ENCODE measurements at places on chromosomes 3 and 15. TPM values are rescaled to one million over a fixed set of nuclear protein-coding genes. Genes with fewer than 3 reads are reported as not detected.

The ICE2 gene
- total RNA-seq: 24.5 TPM

The LRRK1 gene
- total RNA-seq: 13.7 TPM

The FBXL22 gene
- 0.03 TPM for total RNA-seq

The TRAIP gene
- total RNA-seq: 13.9 TPM

The MITF gene
- total RNA-seq: 1.8 TPM

The ZBBX gene
- not detected for total RNA-seq

The GP9 gene
- not detected for total RNA-seq

The RETNLB gene
- total RNA-seq: not detected

The SLC7A14 gene
- 0.04 TPM for total RNA-seq

The CDCP1 gene
- total RNA-seq: 163 TPM

The ANKRD63 gene
- total RNA-seq: not detected

DNA sequence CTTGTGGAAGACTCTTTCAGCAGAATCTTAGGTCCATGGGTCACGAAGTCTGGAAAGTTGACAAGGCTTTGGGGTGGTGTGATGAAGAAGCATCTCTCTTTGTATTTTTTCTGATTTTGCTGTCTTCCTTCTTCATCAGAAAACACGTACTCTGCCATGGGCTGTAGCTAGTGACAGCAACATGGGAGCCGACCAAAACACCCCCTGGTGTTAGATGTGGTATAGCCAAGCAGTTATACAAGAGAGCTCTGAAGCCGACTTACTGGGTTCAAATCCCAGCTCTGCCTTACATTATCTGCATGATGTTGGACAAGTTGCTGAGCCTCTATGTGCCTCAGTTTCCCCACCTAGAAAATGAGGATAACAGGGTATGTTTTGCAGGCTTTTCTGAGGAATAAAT is 32.9 kb upstream of the LYZL4 start:
- DNase-seq: no peak

DNA sequence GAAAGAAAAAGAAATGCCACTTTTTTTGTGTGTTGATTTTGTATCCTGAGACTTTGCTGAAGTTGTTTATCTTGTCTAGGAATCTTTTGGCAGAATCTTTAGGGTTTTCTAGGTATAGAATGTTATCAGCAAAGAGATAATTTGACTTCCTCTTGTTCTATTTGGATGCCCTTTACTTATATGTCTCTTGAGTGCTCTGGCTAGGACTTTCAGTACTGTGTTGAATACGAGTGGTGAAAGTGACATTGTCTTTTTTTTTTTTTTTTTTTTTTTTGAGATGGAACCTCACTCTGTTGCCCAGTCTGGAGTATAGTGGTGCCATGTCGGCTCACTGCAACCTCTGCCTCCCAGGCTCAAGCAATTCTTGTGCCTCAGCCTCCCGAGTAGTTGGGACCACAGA is 64.7 kb upstream of the NPHP3 start:
- no peak for DNase-seq

DNA sequence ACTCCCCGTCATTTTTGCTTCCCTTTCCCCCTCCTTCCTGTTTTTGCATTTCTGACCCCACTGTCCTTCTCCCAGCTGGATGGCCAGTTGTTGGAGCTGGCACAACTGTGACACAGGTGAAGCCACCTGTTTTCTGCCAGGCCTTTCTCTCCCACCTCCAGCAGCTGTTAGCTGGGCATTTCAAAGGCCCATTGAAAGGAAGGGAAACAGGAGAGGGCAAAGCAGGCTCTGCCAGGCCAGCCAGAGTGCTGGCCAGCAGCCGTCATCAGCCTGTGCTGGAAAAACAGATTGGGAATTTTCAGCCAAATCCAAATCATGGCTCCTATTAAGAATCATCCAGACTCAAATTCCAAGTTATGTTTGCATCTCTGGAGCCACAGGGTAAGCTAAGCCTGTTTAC is 155.2 kb upstream of the C2CD4B start:
- DNase-seq: no peak

GRCh38 chr3:138971766-138972320 is 24.8 kb downstream of the FOXL2NB start:
- no peak for DNase-seq

GRCh38 chr3:105108823-105109222 is 257.9 kb upstream of the ALCAM start:
- DNase-seq: no peak

- DNase-seq: no peak
These were observed 96.3 kb upstream of the ALDH1A3 start for GRCh38 chr15:100783291-100783690.

GRCh38 chr3:185210621-185211142 is 43.2 kb downstream of the EHHADH start:
- no peak for DNase-seq

GRCh38 chr15:78308422-78309032 is 9.1 kb upstream of the SKIC8 start:
- DNase-seq: no peak

DNA sequence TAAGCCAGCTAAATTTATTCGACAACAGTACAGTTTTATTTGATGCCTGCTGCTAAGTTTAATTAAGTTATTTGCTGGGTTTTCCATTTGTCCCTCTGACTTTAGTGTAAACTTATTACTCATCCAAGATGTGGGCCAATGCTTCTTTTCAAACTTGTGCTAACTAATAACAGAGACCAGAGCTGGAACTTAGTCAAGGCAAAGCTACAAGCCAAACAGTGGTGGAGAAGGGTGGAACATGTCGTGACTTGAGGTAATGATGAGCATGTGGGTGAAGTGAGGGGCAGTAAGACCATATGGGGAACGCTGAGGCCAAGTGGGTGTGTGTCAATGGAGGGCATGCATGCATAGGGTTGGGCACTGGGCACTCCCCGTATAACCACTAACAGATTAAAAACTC is 63.9 kb downstream of the NMD3 start:
- DNase-seq: peak; percentile 86

DNA sequence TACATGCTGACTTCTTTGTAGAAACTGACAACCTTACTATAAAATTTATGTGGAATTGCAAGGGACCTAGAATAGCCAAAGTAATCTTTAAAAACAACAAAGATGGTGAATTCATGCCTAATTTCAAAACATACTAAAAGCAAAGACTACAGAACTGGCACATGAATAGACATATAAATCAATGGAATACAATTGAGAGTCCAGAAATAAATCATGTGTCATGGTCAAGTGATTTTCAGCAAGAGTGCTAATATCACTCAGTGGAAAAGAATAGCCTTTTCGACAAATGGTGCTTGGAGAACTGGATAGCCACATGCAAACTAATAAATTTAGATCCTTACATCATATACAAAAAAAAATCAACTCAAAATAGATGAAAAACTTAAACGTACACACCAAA is 8.7 kb downstream of the IMPG2 start:
- no peak for DNase-seq

DNA sequence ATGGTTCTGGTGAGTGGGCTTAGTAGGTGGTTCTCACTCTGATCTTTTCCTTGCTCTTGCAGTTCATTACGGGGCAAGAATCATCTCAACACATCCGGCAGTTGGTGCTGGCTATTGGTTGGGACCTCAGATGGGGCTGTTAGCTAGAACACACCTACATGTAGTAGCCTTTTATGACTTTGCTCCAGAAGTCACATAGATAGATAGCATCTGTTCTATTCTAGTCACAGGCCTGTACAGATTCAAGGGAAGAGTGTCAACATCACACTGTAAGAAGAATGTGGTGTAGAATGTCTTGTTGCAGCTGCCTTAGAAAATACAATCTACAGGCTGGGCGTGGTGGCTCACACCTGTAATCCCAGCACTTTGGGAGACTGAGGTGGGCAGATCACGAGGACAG is 15.1 kb downstream of the RAB5A start:
- DNase-seq: no peak

- DNase-seq: no peak
These were observed 155.6 kb downstream of the LRRC28 start for GRCh38 chr15:99406716-99407487.

DNA sequence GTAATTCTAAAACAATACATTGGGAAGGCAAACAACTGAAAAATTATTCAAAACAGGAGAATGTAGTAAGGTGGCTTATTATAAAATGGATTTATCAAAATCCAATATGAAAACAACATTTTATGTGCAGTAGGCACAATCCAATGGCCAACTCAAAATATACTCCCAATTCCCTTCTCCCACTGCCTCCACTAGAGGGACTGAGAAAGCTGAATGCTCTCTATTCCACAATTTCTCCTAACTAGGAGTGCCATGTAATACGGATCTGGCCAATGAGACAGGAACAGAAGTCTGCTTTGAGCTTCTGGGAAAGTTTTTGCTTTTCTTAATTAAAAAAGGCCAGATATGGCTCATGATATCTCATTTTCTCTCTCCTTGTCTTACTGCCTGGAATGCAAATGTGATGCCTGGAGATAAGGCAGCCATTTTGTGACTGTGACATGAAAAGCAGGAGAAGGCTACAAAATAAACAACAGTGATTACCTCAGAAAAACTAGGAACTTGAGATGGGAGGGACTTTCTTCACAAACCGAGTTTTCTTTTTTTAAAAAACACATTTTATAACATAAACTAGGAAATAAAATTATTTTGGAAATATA is 18.8 kb upstream of the VGLL4 start:
- DNase-seq: no peak

DNA sequence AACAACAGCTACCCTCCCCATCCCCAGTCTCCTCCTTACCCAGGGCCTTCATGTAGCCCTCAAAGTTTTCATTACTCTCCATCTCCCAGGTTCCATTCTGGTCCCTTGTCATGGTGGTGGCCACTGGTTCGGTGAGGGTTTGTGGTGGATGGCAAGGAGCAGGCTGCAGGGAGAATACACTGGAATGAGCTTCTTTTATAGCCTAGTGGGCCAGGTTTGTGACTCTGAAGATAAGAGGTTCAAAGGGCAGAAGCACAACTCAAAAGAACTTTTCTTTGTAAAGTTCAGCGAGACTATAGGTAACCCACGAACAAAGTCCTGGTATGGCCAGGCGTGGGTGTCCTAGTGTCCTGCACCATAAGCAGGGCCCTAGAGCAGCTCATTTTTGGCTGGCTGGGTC is at the start of gene RBP2:
RBP2 (minus strand) TSS at position 169 of the 400 bp plus-strand sequence; CDS start at position 112, 57 bp downstream.
- no peak for DNase-seq

GRCh38 chr3:143483214-143483613 is 363.6 kb downstream of the CHST2 start:
- no peak for DNase-seq

- DNase-seq: no peak
These were observed 34.5 kb downstream of the POMGNT2 start for GRCh38 chr3:43071313-43071893.

DNA sequence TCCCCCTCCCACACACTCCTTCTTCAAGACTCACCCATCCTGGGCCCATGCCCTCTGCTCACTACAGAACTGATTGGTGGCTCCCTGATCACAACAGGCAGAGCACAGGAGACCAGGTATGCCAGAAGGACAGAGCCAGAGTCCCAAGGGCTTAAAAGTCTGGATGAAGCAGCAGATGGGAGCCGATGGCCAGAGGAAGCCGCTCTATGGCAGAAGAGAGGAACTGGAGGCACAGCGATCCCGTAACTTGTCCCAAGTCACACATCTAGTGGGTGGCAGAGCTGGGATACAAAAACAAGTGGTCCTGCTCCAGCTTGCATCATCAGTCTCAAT is 20.7 kb downstream of the ITGA11 start:
- no peak for DNase-seq

DNA sequence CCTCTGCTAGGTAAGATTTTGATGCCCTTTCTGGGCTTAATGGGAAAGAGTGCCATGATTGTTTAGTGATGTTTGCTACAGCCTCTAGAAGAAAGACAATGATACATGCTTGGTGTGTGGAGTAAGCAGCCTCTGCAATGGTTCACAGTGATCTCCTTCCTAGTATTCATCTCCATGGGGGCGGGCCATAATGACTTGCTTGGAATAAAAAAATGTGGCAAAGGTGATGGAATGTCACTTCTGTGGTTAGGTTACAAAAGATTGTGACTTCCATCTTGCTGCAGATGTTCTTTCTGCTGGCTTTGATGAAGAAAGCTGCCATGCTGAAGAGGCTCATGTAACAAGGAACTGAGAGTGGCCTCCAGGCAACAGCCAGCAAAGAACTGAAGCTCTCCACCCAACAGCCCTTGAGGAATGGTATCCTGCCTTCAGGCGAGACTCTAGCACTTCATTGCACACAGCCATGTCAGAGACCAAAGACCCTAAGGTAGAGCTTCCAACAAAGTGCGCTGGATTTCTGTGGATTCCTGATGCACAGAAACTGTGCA is 139.1 kb upstream of the LRIG1 start:
- DNase-seq: no peak

DNA sequence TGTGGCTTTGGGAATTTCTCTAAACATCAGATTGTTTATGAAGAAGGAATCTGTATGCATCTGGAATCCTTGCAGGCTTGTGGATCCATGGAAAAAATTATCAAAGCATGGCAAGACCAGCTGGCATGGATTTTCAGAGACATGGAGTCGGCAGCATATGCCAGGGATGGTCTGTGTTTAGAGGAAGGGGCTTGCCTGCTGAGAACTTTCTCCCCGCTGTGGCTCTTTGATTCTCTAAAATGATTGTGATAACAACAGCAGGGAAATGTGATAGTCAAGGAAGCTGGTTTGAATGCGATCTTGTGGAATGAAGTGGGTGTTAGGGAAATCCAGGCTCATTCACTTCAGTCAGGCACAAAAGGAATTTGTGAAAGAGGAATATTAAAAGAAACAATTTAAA is 245.7 kb upstream of the THRB start:
- DNase-seq: no peak

GRCh38 chr15:41853831-41854230 is 15.2 kb downstream of the PLA2G4B start:
- DNase-seq: no peak

GRCh38 chr3:9352917-9353752 is 9.7 kb upstream of the THUMPD3 start:
- DNase-seq: peak; percentile 48

DNA sequence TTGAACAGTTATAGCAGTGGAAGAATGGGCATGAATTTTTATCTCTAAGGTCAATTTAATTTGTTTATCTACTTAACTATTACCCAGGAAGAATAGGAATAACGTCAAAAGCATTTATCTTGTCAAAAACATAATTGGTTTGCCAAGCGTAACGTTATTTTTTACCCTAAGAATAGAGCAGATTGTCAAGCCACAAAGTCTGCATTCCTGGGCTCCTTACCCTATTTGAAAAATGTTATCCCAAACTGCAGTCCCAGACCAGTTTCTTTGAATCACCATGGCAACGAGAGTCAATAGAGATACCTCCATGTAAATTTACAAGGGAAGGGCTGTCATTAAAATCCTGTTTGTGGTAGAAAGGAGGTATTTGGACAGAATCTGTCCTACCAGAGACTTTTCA is 61.1 kb downstream of the CPNE4 start:
- DNase-seq: no peak

DNA sequence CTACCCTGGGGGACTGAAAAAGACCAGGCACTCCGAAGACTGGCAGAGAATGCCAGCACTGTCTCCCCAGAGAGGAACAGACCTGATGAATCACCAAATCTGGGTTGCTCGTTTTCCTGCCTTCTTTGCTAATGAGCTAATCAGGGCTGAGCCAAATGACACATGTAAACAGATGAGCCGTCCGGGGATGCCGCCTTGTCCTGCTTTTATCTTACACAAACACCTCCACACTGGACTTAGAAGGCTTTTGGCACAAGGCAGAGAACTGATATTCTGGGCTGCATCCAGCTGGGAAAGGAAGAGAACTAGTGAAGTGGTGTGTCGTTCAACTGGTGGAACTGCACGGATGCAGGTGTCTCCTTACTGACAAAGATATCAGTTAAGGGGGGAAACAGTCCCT is 88.1 kb downstream of the MECOM start:
- DNase-seq: peak; percentile 66

Measured in foreskin keratinocyte (primary cell).